ENCODE measurements at places on chromosomes 7 and 10.
A peak's percentile ranks its signal among the peaks of the same experiment; 100 is the strongest.

DNA sequence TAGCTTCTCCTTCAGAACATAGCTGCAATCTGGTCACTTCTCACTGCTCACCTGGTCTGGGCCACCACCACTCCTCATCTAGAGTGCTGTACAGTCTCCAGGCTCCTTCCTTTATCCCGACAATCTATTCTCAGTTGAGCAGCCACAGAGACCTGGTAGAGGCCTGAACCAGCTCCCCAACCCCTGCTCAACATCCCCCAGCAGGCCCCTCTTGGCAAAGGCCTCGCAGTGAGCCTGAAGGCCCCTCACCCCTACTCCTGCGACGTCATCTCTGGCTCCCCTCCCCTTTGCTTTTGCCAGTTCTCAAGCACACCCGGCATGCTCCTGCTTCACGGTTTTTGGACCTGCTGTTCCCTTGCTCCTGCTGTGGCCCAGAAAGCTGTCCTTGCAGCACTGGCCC lies 113.9 kb downstream of the ARHGAP22 start:
- DNase-seq = no peak

- DNase-seq = no peak
These were observed 3.8 kb downstream of the REPIN1 start for GRCh38 chr7:150372271-150373048.

DNA sequence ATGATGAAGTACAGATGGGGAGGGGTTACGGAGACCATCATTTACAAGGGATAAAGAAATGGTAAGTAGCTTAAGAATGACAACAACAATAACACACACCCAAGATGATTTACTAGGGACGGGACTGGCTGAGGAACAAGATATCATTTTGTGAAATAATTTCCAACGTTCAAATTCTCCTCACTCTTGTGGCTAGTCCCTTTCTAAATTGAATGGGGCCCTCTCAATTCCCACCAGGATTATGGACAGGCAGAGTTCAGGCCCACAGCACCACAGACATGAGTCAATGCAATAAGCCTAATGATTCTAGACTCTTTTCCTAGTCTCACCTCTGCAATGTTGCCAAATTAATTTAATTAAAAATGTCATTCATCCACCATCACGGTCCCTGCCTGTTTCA lies 448.1 kb downstream of the KCNMA1 start:
- DNase-seq = no peak

- peak; percentile 10 for DNase-seq
These were observed 94.1 kb downstream of the HBP1 start for GRCh38 chr7:107262857-107263256.

- DNase-seq = no peak
These were observed 29.2 kb upstream of the TNS3 start for GRCh38 chr7:47611045-47611511.

DNA sequence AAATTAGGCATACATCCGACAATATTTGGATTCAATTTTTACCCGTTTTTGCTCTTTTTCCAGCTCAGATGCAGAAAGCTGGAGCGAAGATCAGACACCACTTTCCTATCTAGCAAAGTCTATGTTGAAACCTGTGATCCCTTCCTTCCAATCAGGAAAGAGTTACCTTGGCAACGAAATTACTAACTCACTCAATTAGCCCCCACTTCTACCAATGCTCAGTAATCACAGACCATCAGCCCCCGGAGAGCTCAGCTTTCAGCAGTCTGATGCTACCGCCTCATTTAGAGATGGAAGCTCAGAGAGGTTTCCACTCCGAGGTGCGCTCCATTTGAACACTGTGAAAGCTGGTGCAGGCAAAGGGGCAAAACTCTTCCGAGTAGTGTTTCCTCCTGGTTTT lies 6.7 kb downstream of the FRAT1 start:
- no peak for DNase-seq

DNA sequence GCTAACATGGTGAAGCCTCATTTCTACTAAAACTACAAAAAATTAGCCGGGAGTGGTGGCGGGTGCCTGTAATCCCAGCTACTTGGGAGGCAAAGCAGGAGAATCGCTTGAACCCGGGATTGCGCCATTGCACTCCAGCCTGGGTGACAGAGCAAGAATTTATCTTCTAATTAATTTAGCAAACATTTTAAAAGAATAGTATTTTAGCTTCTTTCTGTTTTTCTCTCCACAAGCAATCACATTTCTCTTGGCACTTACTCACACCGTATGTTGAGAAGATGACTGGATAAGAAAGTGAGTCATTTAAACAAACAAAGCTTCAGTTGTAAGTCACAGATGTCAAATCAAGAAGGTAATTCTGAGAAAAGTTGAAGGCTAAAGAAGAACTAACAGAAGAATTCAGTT lies 264.0 kb downstream of the ARL4A start:
- peak; percentile 72 for DNase-seq

GRCh38 chr7:125775317-125775716 lies 845.7 kb upstream of the POT1 start:
- no peak for DNase-seq

GRCh38 chr10:52066383-52066782 lies 247.7 kb upstream of the DKK1 start:
- no peak for DNase-seq

- DNase-seq = peak; percentile 51
These were observed 985 bp upstream of the ETV1 start for GRCh38 chr7:13990319-13990983.

DNA sequence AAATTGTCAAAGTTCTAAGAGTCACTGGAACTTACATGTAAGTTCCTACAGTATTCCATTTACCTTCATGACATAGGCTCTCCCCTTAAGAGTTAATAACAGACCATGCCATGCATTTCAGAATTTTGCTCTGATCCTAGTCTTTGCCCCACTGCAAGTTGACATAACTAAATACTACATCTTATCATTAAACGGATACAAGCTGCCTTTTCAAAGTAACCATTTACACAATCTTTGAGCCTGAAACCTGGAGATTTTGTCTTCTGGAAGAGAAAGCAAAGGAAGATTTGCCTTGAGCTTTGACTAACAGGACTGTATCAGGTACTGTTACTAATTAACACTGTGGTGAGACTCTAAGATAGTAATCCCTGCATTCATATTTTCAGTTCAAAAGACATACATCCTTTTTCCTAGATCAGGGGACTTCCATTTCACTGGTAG lies 9.3 kb upstream of the AKR1D1 start:
- DNase-seq = no peak

DNA sequence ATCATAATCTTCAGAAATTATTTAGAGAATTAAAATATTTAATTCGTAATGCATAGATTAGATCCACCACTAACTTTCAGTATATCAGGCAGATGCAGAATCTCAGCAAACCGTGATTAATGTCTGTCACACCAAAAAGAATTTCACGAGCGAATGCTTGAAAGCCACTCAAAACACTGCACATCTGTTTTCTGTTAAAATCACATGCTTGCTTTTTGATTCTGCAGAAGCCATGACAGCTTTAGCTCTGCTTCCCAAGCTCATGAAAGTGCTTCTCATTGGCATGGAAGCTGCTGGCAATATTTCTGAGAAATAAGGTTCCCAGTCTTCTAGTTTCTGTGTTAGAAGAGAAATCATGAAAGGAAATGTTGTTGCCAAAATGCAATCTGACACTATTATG lies 837.8 kb upstream of the LRRN3 start:
- peak; percentile 0 for DNase-seq

- DNase-seq = no peak
These were observed 18.4 kb downstream of the RCC1L start for GRCh38 chr7:75055155-75055554.

DNA sequence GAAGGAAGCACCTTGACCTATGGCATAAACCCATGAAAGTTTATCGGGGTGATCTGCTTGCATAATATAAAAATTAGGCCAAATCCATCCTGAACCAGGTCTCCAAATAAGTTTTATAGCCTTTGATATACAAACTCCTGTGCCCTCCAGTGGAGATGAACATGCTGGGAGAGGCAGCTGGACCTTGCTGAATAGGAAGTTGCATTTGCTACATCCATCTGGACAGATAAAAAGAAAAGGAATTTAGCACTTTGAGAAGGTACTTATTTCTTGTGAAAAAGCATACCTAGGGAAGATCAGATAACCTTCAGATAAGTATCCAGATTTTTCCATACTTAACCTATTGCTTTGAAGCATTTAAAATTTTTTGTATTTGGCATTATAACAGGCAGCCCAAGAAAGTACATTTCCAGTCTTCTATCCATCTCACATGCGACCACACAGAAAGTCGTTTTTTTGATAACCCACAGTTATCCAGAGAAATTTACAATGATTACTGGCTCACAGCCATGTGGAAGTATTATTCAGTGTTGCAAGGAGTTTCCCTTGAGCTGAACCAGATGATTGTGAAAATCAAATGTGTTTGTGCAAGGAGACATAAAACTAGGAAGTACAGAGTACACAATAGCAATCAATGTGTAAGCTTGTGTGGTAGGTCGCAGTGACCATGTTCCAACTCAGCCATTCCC lies 124.4 kb upstream of the STK17A start:
- no peak for DNase-seq

DNA sequence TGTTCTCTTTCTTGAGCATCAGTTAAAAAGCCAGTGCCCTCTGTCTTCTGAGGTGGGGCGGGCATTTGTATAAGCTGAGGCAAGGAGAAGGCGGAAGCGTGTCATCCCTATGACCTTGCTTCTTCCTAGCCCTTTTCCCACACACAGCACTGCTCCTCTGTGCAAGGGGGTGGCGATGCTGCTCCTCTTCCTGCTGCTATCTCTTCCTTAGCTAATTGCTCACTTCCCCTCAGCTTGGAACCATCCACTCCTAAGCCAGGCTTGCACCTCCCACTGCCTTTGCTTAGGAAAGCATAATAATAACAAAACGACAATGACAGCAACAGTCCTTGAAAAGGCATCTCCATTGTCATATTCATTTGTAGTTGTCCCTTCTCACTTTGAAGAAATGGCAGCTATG lies 366.9 kb downstream of the PHTF2 start:
- DNase-seq = no peak

DNA sequence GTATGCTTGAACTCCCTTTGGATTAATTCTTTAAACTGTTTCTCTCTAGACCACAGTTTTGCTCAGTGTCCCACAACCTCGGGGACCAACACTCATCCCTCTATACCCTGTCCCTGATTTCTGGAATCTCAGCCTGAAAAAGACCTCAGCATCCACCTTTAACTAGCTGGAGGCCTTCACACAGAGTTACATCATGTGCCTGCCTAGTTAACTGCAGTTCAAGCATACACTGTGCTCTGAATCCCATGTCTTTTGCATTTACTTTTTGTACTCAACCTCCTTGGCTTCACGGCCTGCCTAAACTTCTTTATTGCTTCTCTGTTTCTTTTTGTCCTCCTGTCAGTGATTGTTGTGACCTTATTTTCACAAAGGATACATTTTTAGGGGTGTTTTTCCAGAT lies 66.7 kb downstream of the PRKG1 start:
- DNase-seq = no peak

GRCh38 chr10:114070710-114071109 lies 27.0 kb downstream of the ADRB1 start:
- no peak for DNase-seq

DNA sequence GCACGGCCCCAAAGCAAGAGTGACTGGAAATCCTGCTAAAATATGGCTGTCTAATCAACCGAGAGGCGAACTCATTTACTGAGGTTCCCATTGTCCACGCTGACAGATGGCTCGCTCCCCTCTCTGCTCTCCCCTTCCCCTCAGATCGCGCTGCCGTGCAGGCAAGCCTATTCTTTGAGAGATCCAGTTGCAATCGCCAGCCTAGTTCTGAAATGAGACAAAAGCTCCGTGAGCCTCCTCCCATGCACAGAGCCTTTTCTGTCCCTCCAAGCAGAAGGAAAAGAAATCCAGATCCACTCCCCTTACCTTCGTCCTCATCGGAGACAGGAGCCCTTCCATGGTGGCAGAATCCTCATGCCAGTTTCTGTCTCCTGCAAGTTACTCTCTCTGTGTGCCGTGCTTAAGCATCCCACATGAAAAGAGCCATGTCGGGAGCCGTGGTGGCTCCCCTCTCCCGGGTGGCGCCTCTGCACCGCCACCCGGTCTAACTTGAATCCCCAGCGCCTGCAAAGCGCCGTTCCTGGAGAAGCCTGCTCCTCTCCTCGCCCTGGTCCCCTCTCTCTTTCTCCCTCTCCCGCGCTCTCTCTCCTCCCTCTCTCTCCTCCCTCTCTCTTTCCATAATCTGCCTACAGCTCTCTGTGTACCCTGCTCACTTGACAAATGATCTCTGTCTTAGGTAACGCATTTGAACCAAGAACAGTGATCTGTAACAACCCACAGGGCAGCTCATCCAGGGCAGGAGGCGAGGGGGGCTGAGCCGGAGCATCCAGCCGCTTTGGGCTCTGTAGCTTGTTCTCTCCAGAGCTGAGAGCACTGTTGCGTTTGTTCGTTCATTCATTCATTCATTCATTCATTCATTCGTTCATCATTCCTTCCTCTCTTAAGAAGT lies 156.8 kb downstream of the FRMD4A start:
- no peak for DNase-seq

DNA sequence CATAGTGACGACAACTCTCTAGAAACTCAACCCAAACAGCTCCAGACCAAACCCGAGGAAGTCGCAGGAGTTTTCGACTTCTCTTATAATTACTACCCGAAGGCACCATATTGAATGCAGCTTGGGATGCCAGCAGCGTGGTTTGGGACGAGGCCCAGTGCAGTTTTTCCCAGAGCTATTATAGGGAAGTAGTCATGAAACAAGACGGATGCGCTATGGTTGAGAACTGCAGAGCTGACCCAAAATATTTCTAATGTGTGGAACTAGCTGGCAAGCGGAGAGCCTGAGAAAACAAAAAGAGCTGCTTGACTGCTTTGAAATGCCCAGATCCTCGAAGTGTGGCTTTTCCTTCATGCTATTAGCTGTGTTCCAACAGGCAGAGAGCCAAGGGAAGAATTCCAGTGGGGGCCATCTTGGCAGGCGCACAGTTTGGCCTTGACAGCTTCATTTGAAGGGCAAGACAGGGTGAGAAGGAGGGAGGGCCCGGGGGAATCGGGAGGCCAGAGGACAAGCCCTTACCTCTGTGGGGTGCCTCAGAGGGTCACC lies 122.7 kb downstream of the CUL2 start:
- peak; percentile 82 for DNase-seq

DNA sequence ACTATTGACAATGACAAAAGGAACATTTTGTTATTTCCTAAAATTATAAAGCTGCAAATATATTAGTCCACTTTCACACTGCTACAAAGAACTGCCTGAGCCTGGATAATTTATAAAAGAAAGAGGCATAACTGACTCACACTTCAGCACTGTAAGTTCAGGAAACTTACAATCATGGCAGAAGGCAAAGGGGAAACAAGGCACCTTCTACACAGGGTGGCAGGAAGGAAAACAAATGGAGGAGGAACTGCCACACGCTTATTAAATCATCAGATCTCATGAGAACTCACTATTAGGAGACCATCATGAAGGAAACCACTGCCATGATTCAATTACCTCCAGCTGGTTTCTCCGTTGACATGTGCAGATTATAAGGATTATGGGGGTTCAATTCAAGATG lies 203.1 kb downstream of the TPK1 start:
- DNase-seq = no peak

- DNase-seq = no peak
These were observed 134.6 kb downstream of the GRID1 start for GRCh38 chr10:86231796-86232560.

GRCh38 chr10:5582736-5583135 lies 58.0 kb downstream of the CALML3 start:
- DNase-seq = no peak

GRCh38 chr10:24210501-24210900 lies 1.6 kb downstream of the KIAA1217 start:
- DNase-seq = no peak

GRCh38 chr7:1407892-1408291 lies 51.4 kb downstream of the MICALL2 start:
- DNase-seq = no peak
